ENCODE measurements at places on chromosomes 5 and 9.

GRCh38 chr9:128421482-128421996 is 882 bp downstream of the CERCAM start:
- DNase-seq = peak; percentile 69

GRCh38 chr5:170681013-170681433 is 102.5 kb upstream of the GABRP start:
- DNase-seq = peak; percentile 6

- DNase-seq = peak; percentile 97
Observed at GRCh38 chr5:154371687-154372086, 74.1 kb upstream of the SAP30L start.

- DNase-seq = no peak
Observed at GRCh38 chr9:100083448-100084127, 15.2 kb downstream of the ERP44 start.

GRCh38 chr5:146643776-146644175 is 127.8 kb upstream of the GPR151 start:
- DNase-seq = no peak

DNA sequence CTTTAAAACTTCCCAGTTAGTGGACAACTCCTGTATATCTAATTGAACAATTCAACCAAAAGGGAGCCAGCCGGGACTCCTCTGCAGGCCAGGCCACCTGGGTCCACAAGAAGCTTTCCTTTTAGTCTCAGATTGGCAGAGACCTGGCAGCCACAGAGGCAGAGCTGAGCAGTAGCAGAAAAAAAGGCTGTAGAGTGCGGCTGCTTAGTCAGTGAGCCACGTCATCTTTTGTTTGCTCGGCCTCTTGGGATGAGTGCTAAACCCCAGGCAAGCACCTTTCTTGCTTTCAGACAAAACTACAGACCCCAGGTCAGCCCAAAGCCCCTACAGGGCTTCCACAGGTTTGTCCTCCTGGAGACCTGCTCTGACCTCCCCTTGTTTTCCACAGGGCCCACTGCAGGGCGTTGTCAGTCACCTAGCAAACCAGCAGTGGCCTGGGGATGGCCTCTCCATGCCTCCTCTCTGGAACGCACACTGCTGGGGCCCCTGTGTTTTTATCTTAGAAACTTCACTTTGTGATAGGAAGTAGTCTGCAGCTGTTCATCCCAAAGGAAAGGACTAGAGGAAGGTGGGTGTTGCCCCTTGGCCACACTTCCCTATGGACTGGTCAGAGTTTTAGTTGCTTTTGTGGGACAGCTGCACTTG is 49.9 kb downstream of the SHB start:
- peak; percentile 72 for DNase-seq

- no peak for DNase-seq
Observed at GRCh38 chr5:167561796-167562195, 729.6 kb upstream of the WWC1 start.

DNA sequence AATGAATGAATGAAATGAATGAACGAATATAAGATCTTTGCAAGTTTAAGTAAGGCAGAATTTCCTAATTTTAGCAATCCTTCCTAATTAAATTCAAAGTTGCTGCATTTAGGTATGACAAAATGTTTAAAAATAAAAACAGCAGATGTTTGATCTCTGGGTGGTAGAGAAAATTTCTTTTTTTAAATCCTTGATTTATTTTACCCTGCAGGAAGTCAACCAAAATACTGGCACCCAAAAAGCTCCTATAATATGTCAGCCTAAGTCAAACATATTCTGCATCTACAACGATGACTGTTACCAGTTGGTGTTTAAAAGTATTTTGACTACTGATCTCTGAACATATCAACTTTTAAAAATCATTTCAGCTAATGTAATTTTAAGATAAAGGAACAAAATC is 58.4 kb downstream of the TTC39B start:
- no peak for DNase-seq

DNA sequence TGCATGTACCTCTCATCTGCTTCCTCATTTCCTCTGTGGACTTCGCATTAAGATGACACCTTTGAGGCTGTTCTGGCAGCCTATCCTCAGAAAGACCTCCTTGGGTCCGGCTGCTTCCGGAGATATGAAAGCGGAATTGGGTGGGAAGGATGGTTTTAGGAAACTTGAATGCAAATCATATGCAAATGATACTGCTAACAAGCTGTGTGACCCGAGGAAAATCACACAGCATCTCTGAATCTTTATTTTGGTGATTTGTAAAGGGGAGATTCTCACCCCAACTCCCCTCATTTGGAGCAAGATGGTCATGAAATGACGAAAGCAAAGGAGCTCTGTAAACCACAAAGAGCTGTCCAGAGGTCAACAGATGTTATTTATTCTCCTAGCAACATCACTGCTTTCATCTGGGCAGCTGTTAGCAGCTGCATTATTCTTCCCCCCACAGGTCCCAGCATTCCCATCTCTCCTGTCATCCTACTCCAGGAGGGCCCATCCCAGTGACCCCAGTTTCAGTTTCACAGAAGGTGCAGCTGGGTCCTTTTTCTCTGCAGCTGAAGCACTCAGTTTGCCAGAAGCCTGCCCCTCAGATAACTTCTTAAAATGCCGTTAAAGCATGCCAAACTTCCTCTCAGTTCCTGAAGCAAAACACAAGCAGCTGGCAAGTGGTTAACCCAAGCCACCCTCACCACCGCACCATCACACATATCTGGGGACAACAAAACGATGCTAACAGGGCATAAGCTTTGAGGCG is 269.5 kb downstream of the SEC61B start:
- DNase-seq = peak; percentile 67

DNA sequence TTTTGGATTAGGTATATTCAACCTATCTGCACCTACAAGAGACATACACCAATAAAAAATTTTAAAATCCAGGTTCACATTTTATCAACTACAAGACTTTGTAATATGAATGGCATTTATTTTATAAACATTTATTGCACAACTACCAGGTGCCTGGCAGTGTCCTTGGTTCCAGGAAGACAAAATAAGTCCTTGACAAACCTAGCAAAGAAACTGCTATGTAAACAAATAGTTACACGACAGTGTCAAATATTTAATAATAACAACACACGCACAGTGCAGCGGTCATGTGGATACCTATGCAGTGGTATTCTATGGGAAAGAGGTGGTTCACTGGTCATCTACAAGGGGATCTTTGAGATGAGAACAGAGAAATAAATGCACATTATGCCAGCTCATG is 120.7 kb downstream of the MYO10 start:
- DNase-seq = no peak

DNA sequence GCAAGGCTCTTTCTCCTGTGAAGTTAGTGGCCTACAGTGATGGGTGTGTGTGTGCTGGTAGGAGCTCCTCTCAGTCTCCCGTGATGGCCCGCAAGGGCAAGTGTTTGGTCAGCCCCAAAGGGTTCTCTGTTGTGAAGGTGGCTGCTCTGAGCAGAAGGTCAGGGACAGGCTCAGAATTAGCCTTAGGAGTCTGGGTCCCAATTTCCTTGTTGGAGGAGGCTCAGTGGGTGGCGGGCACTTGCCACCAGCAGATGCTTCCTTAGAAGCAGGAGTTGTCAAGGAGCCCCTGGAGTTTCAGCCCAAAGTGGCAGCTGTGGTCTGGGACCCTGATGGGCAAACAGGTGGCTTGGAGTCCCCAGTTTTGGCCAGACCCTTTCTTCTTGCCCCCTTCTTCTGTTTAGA is 154.4 kb downstream of the MACROH2A1 start:
- DNase-seq = no peak

DNA sequence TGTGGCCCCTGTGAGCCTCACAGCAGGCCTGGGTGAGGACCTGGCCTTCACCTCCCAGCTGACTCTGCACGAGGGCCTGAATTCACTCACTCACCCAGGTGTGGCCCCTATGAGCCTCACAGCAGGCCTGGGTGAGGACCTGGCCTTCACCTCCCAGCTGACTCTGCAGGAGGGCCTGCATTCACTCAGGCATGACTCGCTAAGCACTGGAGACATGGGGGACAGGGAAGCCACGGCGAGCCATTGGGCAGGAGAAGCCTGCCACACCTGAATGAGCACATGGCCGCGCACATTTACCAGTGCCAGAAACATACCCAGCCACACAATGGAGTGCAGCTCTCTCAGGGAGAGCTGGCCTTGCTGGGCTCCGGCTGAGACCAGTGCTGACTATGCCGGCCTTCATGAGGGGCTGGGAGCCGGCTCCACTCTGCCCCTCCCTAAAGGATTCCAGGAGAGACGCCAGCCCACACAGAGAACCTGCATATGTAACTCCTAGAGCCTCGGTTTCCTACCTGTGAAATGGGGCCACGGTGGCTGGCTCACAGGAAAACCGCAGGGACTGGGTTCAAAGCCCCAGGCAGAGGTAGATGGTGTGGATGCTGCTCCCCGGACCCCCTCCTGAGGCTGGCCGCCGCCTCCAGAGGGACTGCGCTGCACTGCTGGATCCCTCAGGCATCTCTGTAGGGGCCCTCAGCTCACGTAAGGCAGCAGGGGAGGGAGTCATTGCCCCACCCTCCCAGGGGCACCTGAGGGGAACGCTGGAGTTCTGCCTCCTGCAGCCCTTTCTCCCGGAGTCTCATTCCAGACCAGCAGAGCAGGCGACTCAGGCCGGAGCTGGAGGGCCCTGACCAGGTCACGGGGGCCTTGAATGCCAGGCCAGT is 7.2 kb downstream of the ADAMTS2 start:
- no peak for DNase-seq

DNA sequence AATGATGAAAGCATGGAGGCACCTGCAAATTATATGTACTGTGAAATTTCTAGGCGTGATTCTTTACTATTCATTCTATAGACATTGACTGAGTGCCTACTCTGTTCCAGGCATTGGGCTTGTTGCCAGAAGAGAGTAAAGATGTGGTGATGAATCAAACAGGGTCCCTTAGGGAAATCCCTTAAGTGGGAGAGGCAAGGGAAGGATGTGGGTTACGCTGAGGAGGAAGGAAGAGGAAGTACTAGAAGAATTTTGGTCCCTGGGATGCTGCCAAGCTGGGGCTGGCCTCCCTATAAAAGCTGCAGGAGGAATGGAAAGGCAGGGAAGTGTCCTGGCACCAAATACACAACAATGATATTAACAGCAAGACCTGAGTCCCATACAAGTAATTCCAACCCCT is 76.7 kb upstream of the SPOCK1 start:
- DNase-seq = peak; percentile 38

DNA sequence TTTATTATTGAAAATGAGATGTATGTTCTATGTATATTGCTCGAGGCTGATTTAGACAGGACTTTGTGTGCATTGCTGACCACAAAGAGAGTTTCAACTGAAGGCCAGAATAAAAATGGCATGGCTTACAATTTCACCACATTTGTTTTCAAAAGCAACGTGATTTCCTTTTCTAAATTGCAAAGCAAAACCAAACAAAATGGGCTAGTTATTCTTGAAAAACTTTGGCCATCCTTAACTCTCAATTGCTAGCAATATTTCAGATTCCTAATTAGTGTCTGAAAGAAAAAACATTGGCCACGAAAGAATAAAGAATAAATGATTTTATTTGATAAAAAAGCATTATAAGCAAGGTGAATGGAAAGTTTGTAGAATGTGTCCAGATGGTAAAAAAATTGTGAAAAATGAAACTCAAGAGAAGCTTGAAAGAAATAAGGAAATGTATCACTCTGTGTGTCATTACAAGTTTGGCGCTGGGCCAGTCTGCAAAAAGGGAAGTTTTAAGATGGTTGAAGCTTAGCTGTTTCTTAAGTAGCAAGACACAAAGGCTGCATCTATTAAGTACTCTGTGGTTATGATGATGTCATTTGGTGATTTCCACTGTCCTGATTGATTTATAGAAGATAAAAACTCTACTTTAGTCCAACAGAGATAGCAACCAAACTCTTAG is 89.2 kb upstream of the PRLR start:
- DNase-seq = peak; percentile 9

- DNase-seq = no peak
Observed at GRCh38 chr9:5427005-5427404, 10.7 kb downstream of the PLGRKT start.

GRCh38 chr9:127163409-127163808 is 41.0 kb upstream of the ANGPTL2 start:
- DNase-seq = peak; percentile 80

GRCh38 chr9:132008855-132009812 is 70.5 kb downstream of the MED27 start:
- no peak for DNase-seq

DNA sequence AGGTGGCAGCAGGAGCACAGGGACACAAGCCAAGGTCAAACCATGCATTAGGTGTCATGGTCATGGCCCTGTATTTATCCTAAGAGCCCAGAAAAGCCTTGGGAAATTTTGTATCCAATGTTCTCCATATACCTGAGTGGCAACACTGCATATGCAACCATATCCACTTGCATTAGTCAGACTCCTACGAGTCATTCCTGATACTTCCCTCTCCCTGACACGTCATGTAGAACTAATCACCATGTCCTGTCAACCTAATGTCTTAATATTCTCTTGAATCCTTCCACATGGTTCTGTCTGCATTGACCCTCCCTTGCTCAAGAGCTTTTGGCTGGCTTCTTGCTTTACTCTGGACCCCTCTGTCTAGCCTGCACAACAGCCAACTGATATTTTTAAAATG is 9.4 kb downstream of the SCGB3A2 start:
- no peak for DNase-seq

DNA sequence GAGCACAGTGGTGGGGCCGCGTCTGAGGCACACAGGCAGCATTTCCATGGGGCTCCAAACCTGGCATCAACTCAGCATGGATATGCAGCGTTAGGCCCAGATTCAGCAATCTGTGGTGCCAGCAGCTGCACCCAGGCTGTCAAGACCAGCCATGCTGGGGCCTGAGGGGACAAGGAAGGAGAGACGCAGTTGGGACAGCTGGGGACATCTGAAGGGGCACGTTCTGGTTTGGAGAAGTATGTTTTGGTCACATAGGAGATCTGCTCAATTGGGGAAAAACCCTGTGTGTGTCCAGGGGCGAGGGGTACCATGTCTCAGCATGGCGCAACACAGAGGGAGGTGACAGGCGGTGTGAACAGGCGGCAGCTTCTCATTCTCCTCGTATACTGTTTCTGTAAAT is 66.6 kb upstream of the ECM2 start:
- DNase-seq = no peak

DNA sequence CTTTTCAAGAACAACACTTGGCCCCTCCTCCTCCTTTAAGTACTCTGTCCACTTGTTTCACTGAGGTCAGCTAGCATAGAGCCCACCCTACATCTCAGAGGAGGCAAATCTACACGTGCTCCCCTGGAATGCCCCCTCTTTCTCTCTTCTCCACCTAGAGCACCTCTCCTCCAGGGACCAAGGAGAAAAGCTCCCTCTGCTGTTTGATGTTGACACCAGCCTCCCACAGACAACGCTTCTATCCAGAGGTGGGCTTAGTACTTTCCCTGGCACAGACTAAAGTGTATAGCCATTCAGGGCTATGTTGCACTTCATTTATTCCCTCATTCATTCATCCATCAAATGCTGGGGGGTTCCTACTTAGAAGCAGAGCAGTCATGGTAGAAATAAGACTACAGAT is 68.2 kb upstream of the TAF1L start:
- no peak for DNase-seq

DNA sequence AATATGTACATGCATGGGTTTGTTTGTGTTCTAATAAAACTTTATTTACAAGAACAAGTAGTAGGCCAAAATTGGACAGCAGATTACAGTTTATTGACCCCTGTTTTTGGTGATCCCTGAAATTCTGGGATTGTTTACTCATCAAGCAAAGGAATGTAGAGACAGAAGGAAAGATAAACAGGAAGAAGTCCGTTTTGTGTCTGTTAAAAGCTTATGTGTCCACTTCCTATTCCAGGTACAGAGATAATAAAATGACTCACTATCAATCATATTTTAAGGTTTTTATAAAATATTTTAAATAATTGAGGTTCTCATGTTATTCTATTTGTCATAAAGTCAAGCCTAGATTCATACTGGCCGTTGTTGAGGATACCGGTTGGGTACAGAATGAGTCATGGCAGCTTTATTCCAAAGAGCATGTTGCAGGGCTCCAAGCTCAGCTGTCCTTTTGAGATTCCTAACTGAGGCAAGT is 214.9 kb upstream of the DAB2 start:
- peak; percentile 4 for DNase-seq

Measured in AG10803 (cell line).